ENCODE measurements at places on chromosomes 12 and 14.

GRCh38 chr12:11693601-11694000 lies 44.1 kb downstream of the ETV6 start:
- no peak for DNase-seq

DNA sequence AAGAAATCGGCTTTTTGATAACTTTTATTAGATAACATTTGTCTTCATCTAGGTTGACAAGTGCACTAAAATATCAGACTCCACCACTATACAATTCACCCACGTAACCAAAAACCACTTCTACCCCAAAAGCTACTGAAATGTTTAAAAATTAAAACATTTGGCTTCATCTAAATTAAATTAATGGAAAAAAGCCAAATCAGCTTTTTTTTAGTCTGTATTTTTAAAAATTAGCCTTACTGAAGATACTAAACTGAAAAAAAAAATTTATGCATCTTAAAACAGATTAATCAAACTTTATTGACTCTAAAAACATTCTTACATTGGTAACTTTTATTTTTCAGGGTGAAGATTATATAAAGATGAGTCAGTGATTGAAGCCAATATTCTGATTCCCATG lies 30.0 kb downstream of the CREBL2 start:
- no peak for DNase-seq

DNA sequence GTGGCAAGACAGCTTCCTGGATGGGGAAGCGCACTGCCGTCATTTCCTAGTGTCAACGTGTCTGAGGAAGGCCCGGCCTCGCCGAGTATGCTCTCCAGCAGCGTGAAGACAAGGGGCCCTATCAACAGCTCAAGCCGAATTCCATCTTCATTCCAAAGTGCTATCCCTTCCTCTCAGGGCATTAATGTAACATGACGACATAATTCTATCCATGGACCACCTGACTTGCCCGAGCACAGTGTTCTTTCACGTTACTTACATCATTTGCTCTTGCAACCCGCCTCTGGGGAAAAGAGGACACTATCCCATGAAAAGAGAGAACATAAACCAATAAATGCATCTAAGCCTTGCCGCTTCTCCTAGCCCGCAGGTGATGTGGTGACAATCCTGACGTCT lies 22.9 kb downstream of the CCDC92 start:
- DNase-seq: no peak

GRCh38 chr14:104019806-104020205 lies 65.7 kb upstream of the ASPG start:
- no peak for DNase-seq

DNA sequence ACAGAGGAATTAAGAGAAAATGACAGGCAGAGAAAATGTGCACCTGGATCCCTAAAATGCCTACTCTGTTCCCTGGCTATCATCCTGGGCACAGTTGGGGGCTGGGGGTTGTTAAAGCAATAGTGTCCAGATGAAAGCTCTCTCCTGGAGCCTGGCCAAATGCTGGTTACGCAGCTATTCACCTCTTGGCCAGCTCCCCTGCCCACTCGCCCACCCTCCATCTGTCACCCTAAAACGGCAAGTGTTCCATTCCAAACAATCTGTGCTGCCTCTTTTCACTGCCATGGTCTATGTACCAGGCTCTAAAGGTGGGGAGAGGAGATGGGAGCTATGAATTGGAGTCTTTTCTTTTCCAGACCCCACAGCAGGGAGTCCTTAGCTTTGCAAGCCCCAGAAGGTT lies 24.7 kb upstream of the NPFF start:
- no peak for DNase-seq

DNA sequence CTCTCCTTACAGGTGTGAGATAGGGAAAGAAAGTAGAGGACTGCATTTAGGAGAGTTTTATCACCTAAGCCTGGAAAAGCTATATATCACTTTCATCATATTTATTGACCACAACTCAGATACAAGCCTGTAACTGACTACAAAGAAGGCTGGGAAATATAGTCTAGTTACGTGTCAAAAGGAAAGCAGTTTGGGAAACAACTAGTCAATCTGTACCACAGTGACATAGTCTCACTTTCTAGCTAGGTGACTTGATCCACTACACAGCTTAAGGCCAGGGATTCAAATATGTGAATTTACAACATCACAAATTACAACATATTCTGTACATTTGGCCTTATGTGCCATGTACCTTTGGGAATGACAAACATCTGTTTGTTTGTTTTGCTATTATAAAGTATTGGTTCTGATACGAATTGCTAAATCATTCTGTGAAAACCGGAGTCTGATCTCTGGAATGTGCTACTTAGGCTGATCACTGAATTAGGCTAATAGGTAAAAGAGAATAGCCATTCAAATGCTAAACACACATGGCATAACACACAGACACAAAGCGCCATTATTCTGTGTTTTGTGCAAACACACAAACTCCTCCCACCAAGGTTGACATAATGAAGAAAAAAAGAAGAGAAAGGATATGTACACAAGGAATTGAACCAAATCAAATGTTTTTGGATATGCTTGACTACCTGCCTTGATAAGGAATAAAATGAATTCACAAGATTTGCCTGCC lies 279.8 kb downstream of the DUSP6 start:
- no peak for DNase-seq

DNA sequence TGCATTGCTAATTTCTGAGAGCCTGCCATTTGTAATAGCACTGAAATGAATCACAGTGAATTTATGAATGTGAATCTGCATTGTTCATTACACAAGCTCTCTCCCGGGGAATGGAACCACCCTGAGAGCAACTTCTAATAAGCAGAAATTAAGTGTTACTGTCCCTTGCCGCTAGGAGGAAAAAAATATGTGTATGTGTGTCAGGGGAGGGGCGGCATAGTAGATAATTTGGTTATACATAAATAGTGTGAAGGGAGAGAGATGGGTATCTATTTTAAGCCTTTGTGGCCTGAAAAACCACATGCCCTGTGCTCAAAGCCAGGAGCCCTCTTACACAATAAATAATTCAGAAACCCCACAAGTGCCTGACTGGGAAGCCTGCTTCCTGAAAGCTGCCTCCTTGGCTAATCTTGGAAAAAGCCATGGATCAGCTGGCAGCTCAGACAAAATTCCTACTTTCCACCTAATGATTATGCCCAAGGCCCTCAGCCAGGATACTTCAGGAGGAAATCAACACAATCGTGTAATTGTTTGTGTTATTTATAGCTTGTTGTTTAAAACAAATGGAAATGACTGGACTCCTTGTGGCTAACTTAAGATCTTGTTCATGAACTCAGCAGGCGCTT lies 366.2 kb upstream of the KITLG start:
- DNase-seq: no peak

- DNase-seq: no peak
These were observed 126.8 kb downstream of the TRAFD1 start for GRCh38 chr12:112252184-112252583.

DNA sequence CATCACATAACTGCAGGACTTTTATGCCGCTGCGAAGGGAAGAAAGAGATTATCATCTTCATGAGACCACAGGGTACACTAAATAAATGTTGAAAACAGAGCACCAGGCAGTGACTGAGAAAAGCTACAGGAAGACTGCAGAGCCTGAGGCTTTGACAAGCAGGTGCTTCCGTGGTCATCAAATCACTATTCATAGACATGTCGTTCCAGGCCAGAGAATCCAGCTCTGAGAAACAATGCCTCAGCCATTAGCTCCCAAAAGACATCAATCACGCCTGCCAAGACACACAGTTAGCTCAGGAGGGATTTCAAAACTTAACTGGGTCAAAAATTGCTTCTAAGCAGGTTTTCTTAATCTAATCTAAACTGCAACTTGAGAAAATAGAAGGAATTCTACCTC lies 47.2 kb upstream of the GARIN6 start:
- DNase-seq: no peak

DNA sequence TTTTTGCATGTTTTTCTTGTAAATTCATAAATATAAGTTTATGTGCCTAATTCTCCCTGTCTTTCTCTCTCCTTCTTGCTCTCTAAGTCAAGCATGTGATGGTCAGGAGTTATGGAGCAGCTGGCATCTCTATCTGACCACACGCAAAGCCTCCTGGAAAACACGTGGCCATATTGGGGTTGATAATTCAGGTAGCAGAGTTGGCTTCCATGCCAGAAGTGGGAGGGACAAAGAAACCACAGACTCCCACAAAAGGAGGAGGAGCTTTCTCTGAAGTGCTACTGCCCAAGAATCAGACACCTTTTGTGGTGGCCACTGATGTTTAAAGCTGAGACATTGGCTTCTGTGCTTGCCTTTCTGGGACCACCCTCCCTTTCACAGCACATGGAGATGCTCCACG lies 517.6 kb upstream of the TMEM132C start:
- DNase-seq: no peak

DNA sequence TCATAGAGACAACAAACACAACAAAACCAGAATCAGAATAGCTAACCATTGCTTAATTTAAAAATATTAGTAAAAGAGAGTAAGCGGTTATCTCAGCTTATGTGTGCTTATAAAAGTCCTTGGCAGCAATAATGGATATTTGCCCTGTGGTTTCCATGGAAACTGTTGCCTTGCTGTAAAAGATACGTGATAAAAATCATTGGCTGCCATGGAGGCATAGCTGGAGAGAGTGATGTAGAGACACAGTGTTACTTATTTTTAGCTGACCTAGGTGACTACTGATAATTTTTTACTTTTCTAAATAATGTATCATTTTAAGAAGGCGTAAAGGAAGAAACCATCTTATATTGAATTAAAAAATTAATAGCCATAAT lies 92.9 kb downstream of the ERC1 start:
- DNase-seq: no peak

GRCh38 chr12:23084236-23084995 lies 459.4 kb downstream of the ETNK1 start:
- no peak for DNase-seq
